ENCODE measurements at places on chromosomes 11 and 22.

DNA sequence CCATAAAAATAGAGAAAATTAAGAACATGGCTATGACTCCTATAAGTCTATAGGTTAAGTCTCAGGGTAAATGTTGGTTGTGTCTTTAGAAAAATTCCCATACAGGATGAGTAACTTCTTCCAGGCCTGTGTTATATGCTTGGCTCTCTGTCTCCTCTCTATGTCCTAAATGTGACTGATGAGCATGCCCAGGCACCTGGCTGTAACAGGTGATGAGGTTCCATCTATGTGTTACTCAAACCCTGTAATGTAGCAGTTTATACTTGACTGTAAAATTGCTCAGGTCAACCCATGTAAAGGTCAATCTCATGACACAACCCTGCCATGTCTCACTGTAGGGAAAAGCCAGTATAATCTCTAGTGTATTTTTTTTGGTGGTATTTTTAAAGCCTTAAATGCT lies 69.5 kb downstream of the PARVA start:
- DNase-seq: no peak

- no peak for DNase-seq
These were observed 37.4 kb downstream of the CEP57 start for GRCh38 chr11:95827696-95828095.

- no peak for DNase-seq
These were observed 108.5 kb upstream of the ALX4 start for GRCh38 chr11:44418456-44418830.

DNA sequence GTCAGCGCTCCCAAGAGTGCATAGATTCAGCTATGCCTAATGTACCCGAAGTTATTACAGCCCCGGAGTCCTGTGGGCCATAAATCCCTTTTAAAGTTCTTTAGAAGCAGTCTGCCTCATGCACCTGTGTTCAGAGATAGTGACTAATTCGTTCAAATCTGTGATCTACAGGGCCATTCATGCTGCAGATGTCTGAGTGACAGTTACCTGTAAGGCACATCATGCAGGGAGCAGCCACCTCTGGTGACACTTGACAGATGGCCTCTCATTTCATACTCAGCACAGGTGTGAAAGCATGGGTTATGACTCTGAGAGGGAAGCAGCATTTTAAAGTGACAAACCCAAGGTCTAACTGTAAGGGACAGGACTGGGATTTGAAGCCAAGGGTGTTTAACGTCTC lies 2.4 kb upstream of the E2F8 start:
- DNase-seq: no peak

- no peak for DNase-seq
These were observed 36.6 kb downstream of the PARVG start for GRCh38 chr22:44217346-44217745.

DNA sequence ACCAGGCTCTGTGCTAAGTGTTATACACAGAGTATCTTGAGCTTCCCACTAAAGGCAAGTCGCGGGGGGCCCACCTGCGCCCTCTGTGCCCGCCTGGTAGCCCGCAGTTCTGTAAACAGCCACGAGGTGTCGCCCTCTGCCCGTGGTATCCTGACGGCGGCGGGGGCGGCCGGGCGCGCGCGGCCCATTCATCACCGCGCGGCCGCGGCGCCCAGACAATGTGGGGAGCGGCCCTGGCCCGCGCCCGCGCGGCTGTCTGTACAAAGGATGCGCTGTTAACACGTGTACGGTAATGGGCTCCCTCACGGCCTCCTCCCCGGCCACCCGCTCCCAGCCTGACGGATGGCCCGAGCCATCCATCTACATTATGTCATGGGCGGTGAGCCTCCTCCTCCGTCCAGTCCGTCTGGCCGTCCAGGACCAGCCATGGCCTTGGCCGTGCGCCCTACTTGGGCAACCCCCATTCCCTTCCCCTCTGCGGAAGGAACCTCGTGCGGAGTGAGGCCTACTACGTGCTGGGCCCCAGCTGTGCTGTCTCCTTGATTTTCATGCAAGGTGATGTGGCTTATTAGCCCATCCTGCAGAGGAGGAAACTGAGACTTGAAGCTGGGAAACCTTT lies 99.4 kb downstream of the MIAT start:
- peak; percentile 83 for DNase-seq

- DNase-seq: no peak
These were observed 6.9 kb upstream of the TOM1 start for GRCh38 chr22:35292786-35293185.

DNA sequence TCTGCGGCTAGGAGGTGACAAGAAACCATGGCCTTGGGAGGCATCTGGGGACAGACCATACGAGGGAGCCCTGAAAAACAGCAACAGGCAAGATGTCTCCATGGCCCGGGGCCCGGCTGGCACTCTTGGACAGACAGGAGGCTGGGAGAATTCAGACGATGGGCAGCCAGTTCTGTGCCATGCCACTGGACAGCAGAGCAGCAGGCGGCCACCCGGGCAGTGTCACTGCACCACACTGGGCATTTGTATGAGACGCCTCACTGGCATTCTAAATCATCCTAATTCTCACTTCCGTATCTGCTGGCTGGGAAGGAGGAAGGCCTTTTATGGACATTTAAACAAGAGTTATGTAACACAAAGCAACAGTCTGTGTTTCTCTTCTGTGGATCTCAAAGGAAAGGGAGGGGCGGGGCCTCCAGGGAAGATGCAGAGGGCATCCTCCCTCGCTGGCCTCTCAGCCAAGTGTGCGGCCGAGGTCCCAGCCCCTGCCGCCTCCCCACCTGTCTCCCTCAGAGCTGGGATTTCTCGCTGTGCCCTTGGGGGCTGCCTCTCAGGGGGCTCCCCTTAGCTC lies 350.3 kb downstream of the SHANK2 start:
- DNase-seq: no peak

GRCh38 chr11:10473371-10473770 lies 18.3 kb downstream of the AMPD3 start:
- DNase-seq: no peak

DNA sequence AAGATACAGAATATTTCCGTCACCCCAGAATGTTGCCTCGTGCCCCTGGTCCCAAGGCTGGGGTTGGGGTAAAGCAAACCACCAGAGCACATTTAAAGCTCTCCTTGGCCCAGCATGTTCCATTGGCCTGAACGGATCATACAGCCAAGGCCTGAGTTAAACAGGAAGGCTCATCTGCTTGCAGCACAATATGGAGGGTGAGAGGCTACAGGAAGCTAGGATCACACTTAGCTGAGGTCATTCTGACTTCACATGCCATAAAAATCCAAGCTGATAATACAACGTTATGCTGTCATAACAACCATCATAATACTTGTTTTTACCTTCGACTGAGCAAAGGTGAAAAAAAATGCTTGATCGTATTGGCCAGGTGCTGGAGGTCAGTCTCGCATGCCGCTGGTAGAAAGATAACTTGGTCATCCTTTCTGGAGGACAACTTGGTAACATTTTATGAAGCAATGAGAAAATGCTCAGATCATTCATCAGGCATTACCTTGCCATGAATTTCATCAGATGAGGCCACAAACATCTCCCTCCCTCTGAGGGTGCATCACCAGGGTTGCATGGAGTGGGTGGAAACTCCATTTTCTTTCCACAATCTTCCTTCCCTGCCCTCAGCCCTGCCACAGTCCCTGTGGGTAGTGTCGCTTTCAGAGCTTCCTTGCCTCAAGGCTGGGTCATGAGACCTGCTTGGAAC lies 31.9 kb upstream of the RTL6 start:
- DNase-seq: no peak

DNA sequence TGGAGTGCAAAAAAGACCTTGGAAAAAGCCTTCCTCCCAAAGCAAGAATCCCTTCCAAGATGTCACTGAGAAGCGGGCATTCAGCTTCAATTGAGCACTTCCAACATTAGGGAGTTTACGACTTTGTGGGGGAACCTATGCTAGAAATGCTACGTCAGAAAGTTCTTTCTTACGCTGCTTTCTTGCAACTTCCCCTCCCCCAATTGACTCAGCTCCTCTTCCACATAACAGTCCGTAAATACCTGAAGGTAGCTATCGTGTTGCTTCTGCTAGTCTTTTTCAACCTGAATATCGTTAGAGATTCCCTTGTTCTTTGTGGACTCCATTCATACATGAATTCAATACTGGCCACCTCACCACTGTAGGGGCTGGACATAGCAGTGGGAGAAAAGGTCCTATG lies 47.0 kb downstream of the VSIG10L2 start:
- DNase-seq: no peak

- DNase-seq: no peak
These were observed 34.6 kb upstream of the CD81 start for GRCh38 chr11:2342557-2342956.

DNA sequence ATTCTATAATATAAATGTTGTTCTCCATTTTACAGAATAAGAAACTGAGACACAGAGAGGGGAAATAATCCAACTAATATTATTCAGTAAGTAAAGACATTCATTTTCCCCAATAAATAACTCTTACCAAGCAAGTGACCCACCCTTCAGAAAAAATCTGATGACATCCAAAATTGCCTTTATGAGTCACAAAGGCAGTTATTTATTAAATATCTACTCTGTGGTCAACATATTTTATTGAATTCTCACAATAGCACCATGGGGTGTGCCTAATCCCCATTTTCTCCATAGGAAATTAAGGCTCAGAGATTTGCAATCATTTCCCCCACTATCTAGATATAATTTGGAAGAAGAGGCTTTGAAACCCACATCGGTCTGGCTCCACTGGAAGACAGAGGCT lies 161.5 kb upstream of the ISX start:
- no peak for DNase-seq

GRCh38 chr11:125494561-125494960 lies 1.5 kb downstream of the FEZ1 start:
- DNase-seq: no peak

DNA sequence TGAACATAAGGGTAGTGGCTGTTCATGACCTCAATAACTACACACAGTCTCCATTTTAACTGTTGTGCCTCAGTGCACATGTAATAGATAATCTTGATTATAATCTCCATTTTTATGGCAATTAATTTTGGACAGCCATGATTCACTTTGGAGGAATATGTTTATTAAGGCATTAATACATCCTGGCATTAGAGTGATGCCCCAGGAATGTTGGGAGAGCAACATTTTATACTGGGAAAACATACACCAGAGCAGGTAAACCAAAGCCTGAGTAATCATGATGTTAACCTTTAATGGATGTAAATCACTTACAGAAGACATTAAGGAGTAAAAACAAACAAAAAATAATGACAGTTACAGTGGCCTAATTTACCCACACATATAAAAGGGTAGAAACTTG lies 886.3 kb upstream of the RAG2 start:
- no peak for DNase-seq

DNA sequence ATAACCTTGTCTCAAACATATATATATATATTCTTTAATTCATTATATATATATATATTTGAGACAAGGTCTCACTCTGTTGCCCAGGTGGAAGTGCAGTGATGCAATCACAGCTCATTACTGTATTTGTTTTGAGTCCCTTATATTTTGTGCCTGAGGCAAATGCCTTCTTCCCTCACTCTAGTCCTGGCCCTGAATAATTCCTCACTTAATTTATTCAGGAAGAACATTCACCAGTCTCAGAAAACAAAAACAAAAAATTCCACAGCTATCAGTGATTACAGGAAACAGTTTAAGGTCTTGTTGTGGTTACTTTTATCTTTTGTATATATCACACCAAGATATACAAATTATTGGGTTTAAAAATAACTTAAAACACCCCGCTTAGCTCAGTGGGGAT lies 155.7 kb downstream of the CWF19L2 start:
- no peak for DNase-seq

DNA sequence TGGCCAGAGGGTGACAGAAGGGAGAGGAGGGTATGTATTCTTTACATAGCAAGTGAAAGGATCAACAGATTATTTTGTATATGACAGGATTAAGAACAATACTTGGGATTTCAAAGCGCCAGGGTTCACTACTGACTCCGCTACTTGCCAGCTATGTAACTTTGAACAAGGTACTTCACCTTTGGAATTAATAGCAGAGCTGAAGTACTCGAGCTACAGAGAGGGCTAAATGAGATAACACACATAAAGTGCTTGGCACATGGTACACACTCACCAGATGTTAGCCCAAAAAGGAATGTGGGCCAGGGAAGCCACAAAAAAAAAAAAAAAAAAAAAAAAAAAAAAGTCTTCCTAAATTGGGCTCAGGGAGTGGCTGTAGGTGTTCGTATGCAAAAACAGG lies 408.4 kb downstream of the BUD13 start:
- DNase-seq: no peak

All from left ventricle myocardium superior (tissue), 1 donor.